Activated B cell treated with CpG ODN at 0.5 μM for 24 hours (primary cell): ENCODE measurements at places on chromosomes 2 and 18.

- DNase-seq, result no peak
Observed at GRCh38 chr2:30940839-30941238, 133.6 kb upstream of the CAPN13 start.

DNA sequence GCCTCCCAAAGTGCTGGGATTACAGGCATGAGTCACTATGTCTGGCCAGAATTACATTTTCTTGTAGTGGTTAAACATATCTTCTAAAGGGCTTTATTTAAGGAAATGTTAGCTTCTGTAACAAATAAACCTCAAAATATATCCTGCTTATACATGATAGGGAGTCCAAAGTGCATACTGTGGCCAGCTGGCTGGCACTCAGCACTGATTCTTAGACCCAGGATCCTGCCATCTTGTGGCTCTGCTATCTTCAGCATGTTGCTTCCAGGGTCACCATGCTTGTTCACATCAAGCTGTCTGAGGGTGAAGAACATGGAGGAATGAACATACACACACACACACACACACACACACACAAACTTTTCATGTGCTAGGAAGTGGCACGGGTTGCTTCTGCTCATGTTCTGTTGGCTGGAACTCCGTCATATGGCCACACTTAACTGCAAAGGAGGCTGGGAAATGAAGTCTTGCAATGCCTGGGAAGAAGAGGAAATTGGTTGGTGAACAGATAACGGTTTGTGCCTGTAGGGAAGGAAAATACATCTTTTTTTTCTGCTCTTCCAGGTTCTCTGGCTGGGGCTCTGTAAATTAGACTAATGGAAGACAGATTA lies 40.0 kb downstream of the NPPC start:
- no peak for DNase-seq

GRCh38 chr2:192288295-192288694 lies 93.6 kb upstream of the TMEFF2 start:
- DNase-seq, result no peak

DNA sequence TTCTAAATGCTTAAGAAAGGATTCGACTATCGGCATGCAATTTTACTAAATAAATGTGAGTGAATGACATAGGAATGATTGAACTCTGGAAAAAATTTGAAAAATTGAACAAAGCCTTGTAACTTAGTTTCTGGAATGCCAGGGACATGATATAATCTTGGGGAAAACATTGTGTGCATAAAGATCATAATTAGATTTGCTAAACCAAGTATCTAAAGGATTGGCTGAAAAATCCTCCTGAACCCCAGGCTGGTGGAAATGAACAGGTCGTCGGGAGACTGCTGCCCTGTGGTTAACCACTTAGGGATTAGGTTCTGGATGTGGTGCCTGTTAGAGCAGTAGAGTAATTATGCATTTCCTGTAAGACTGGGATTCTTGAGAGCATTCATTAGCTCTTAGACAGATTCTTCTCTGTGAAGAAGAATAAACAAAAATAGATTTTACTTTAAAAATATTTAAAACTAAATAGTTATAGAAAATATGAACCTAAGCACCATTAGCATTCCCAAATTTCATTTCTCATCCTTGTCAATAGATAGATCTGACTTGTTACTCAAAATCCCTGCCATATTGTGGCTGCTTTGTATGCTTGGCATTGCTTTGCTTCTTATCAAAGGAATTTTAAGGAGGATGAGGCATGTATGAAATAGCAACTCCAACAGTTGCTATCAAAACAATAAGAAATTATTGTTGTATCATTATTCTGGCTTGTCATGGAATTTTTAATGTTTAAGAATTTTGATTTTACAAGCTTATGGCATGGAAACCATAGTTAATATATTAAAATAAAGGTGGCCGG lies 55.9 kb downstream of the LYPD6B start:
- no peak for DNase-seq

GRCh38 chr2:201279079-201279478 lies 18.7 kb downstream of the CASP8 start:
- no peak for DNase-seq

DNA sequence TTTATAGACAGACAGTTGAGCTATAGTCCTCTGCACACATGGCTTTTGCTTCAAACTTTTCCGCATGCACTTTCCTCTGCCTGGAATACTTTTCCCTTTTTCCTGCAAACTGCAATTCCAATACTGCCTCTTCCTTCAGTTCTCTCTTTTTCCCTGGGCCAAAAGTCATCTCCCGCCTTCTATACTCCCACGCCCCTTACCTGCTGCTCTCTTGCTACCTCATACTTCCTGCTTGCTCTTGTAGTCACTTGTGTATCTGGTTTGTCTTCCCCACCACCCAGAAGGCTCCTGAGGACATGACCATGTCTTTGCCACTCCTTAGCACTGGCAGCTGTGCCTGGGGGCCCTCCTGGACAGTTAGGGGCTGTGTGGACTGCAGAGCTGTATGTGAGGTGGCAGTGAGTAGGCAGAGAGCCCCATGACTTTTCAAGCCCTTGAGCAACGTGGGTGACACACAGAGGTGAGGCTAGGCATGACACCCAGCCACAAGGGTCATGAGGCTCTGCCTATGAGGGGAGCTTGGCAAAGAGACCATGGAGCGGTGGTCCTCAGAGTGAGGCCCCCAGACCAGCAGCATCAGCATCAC lies 23.2 kb downstream of the SPEG start:
- no peak for DNase-seq

- no peak for DNase-seq
Observed at GRCh38 chr2:29450596-29451222, 335.5 kb downstream of the CLIP4 start.

- DNase-seq, result no peak
Observed at GRCh38 chr2:3459185-3460015, 59.9 kb downstream of the ADI1 start.

- no peak for DNase-seq
Observed at GRCh38 chr2:71778936-71779773, 325.8 kb downstream of the DYSF start.
